ENCODE measurements at places on chromosomes 3 and 15. TPM values are rescaled to one million over a fixed set of nuclear protein-coding genes. Genes with fewer than 3 reads are reported as not detected.

EID1 gene
- 88.3 TPM for total RNA-seq

RBP2 gene
- not detected for total RNA-seq

CLDN1 gene
- 0.07 TPM for total RNA-seq

P2RY1 gene
- total RNA-seq: 0.15 TPM
